Calu3 (cell line): ENCODE measurements at places on chromosomes 3 and 15. TPM values are rescaled to one million over a fixed set of nuclear protein-coding genes. Genes with fewer than 3 reads are reported as not detected.

LNP1 gene
- total RNA-seq = 1.2 and 1.8 TPM in 2 replicates

SCN5A gene
- total RNA-seq = 0.42 and 0.61 TPM in 2 replicates

NR1I2 gene
- 2.9 and 6.0 TPM in 2 replicates for total RNA-seq

LRRIQ4 gene
- total RNA-seq = 0.27 TPM in 1 of 2 replicates, not detected in the other

SERINC4 gene
- 0.33 TPM in 1 of 2 replicates, not detected in the other for total RNA-seq
